Fibroblast of skin of abdomen (primary cell): ENCODE measurements at places on chromosomes 3 and 15.

- DNase-seq, result no peak
Observed at GRCh38 chr3:36455406-36455805, 75.1 kb downstream of the STAC start.

DNA sequence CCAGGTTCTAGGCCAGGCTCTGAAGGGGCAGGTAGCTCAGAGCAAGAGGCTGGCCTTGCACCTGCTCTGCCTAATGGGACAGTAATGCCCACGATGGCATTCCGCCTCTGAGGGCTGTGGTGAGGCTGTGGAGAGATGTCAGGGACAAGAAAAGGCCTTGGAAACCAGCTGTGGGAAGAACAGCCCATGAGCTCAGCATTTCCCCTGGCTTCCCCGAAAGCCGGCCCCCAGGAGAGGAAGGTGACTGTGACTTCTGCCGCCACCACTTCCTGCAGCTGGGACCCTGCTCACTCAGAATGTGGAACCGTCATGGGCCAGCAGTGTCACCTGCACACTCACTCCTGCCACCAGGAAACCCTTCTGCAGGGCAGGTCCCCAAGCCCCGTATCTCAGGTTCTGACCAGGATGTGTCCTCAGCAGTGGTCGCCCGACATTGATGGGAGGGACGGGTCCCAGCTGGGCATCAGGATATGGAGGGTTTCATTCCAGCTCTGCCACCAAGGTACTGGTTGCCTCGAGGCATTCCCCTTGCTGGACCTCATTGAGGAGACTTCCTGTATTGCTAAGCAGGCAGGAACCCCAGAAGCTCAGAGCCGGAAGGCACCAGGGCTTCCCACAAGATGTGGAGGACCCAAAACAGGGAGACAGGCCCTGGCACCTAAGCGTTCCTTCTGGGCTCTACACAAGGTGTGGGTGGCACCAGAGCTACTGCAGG lies 30.7 kb downstream of the SEMA7A start:
- DNase-seq, result no peak

DNA sequence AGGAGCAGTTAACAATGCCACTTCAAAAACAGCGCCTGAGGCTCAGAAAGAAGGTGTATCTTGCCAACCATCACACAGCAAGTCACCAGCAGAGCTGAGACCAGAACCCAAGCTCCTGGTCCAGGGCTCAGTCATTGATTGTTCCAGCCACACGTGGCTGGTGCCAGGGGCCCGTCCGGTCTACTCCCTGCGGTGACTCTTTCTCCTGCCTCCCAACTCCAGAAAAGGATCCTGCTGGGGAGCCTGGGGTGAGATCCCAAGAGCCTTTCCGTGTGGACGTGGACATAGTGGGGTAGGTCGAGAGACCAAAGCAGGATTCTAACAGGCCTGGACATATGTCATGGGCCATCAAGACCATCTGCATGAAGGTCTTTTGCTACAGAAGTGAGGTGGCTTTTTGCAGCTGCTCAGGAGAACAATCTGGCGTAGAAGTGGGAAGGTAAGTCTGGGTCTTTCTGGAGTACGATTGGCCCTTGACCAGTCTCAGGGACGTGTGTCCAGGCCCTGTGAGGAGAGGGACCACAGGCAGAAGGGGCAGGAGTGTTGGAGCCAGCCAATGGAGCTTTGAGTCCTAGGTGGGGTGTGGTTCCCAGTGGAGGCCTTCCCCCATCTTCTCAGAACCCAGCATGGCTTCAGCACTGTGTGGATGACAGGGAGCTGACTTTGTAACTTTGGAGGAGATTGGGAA lies 105.4 kb downstream of the HMG20A start:
- DNase-seq, result no peak

GRCh38 chr15:45184562-45185041 lies 3.2 kb downstream of the SHF start:
- DNase-seq, result no peak

DNA sequence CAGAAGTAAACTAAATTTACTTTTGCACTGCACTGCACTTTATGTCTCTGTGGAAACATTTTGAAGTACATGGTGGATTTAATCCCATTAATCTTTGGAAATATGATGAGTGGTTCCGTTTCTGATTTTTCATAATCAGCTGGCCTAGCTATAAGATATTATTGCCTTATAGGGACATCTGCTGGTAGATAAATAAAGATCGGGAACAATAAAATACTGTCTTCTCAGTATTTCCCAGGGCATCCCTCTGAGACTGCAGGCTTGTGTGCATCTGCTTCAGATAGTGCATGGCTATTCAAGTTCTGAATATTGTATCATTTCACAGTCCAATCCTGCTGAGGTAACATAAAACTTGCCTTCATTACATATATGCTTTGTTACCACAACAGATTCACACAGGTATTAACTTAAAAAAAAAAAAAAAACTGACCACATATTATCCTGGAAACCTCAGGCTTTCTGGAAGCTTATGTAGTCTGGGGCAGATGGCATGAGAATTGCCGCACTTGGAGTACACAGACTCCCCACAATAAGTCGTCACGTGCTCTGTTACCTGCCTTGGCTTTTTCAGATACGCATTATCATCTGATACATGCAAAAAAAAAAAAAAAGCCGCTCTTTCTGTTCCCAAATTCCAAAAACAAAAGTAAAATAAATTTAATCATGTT lies 330.8 kb upstream of the AGTR1 start:
- peak; percentile 31 for DNase-seq

- DNase-seq, result no peak
Observed at GRCh38 chr3:172253200-172253599, 195.1 kb downstream of the GHSR start.

DNA sequence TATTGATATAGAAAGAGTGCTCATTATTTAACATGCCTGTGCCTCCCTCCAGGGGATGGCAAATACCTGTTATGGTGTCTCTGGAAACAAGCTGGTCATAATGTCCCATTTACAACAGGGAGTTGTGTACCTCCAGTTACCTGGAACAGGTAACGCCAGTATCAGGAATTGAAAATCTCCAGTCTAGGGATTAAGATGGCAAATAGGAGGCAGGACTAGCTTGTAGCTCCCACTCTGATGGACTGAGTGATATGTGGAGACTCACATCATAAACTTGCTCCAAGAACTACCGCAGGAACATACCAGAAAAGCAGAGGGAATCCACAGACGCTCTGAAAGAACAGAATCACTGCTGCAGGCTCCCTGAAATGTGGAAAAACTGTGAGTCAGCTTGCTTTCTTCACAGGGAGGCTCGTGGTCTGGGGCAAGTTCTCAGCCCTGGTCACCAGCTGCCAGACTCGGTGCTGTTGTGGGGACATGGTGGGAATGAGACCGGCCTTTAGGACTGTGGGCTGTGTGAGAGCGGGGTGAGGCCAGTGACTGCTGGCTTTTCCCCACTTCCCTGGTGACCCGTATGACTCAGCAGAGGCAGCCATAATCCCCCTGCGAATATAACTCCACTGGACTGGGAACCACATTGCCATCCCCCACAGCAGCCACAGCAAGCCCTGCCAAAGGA lies 97.4 kb downstream of the KCNAB1 start:
- peak; percentile 49 for DNase-seq

DNA sequence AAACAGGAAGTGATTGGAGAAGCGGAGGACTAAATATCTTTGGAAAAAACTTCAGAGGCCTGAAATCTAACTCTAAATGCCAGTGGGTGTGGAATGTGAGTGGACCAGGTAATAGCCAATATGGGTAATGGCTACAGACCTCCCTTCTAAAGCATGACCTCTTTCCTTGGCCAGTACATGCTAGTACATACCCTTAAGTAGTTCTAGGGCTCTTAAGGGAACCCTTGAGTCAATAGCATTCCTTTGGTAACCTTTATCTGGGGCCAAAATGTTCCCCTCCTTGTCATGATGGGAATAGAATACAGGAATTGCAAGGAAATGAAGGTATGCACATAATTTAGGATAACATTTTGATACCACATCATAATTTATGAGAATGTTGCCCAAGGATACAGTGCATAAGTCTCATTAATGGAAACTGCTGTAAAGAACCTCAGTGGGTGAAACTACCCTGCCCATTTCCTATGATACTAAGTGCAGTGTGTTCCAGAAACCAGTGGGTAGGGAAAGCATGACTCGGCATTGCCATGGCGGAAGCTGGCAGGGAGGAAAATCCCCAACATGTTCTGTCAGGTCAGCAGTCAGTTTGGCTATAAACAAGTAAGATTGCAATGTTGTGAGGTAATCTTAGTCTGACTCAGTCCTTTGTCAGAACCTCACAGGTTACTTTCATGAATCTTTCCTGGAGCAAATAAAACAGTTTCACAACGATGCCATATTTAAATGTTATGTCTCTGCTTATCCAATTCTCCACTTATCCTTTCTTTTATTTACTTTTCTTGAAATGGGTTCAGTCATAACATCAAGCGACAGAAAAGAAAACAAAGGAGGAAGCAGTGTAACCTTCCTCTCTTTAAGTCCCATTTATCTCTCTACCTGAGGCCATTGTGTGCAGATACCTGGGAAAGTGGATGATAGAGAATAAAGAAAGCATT lies 23.5 kb upstream of the RAP2B start:
- DNase-seq, result peak; percentile 87

GRCh38 chr3:38574411-38575278 lies 74.8 kb downstream of the SCN5A start:
- no peak for DNase-seq

- no peak for DNase-seq
Observed at GRCh38 chr3:176839901-176840300, 357.4 kb downstream of the TBL1XR1 start.

DNA sequence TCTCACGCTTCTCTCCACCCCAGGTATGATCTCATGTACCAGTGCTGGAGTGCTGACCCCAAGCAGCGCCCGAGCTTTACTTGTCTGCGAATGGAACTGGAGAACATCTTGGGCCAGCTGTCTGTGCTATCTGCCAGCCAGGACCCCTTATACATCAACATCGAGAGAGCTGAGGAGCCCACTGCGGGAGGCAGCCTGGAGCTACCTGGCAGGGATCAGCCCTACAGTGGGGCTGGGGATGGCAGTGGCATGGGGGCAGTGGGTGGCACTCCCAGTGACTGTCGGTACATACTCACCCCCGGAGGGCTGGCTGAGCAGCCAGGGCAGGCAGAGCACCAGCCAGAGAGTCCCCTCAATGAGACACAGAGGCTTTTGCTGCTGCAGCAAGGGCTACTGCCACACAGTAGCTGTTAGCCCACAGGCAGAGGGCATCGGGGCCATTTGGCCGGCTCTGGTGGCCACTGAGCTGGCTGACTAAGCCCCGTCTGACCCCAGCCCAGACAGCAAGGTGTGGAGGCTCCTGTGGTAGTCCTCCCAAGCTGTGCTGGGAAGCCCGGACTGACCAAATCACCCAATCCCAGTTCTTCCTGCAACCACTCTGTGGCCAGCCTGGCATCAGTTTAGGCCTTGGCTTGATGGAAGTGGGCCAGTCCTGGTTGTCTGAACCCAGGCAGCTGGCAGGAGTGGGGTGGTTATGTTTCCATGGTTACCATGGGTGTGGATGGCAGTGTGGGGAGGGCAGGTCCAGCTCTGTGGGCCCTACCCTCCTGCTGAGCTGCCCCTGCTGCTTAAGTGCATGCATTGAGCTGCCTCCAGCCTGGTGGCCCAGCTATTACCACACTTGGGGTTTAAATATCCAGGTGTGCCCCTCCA lies 19.1 kb downstream of the TYRO3 start:
- no peak for DNase-seq

GRCh38 chr3:45826321-45826720 lies 15.6 kb downstream of the LZTFL1 start:
- no peak for DNase-seq

- DNase-seq, result peak; percentile 54
Observed at GRCh38 chr3:178718995-178719635, 182.9 kb downstream of the KCNMB2 start.

DNA sequence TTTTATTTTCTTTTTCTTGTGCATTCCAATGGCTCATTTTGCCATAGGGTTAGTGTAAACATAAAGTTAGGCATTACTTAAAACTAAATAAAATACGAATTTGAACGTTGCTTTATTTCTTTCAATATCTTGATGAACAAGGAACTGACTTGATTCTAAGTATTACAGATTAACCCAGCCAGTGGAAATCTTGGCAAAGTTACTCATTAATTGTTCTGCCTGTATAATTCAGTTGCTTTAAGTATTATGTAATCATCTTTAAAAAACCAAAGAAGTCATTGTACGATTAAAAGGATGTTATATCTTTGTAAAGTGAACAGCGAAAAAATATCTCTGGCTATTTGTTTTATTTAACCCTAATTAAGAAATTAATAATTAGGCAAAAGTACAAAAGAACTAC lies 737.9 kb upstream of the BCHE start:
- no peak for DNase-seq

GRCh38 chr15:99467853-99468464 lies 97.8 kb upstream of the MEF2A start:
- DNase-seq, result peak; percentile 21

DNA sequence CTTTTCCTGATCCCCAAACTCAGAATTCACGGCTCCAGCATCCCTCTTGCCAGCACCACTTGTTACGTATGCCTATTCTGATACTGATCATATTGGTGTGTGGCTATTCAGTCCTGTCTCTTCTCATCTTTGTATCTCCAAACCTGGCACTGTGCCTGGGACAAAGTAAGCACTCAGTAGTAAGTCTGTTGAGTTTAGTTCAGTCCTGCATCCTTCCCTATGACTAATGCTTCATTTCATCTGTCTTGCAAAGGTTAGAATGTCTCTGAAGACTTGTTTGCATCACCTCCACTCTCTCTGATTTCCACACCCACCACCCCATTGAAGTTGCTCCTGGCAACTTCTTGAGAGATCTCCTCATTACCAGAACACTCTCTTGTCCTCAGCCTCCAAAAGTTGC lies 80.3 kb downstream of the HMG20A start:
- peak; percentile 67 for DNase-seq

DNA sequence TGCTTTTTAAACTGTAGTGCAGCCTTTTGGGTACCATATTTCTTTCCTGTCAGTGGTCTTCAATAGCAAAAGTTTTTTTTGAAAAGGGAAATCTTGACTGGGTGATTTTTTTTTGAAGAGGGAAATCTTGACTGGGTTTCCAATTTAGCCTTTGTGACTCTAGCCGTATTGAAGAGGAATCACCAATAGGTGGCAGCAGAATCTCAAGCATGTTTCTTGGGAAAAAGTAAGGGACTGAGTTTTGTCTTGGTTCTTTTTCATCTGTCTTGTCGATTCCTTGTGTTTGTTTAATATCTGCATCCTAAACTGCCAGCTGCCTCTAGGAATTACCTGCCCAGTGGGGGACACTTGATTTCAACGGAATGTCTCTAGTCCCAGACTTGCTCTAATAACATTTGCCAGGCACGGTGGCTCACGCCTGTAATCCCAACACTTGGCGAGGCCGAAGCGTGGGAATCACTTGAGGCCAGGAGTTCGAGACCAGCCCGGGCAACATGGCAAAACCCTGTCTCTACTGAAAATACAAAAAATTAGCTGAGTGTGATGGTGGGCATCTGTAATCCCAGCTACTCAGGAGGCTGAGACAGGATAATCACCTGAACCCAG lies 89.2 kb downstream of the RBPMS2 start:
- DNase-seq, result peak; percentile 47

GRCh38 chr3:178709051-178709450 lies 172.8 kb downstream of the KCNMB2 start:
- DNase-seq, result peak; percentile 18

DNA sequence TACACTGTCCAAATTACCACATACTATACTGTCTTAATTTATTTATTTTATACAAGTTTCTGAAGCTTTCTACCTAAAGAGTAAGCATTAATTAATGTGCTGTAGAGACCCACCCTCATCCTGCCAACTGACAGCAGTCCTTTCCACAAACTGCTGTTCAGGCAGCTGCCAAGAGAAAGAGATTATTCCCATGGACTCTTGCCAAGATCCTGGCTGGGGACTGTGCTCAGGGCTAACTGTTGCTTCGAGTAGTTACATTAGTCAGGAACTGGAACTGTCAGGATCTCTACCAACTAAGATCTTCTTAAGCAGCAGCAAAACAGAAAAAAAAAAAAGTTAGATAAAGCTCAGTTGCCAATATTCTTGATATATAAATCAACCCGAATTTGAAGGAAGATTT lies 398.8 kb downstream of the MECOM start:
- peak; percentile 45 for DNase-seq

- DNase-seq, result peak; percentile 51
Observed at GRCh38 chr3:25885544-25885943, 95.7 kb downstream of the OXSM start.
